ENCODE measurements at places on chromosomes 3 and 15.

DNA sequence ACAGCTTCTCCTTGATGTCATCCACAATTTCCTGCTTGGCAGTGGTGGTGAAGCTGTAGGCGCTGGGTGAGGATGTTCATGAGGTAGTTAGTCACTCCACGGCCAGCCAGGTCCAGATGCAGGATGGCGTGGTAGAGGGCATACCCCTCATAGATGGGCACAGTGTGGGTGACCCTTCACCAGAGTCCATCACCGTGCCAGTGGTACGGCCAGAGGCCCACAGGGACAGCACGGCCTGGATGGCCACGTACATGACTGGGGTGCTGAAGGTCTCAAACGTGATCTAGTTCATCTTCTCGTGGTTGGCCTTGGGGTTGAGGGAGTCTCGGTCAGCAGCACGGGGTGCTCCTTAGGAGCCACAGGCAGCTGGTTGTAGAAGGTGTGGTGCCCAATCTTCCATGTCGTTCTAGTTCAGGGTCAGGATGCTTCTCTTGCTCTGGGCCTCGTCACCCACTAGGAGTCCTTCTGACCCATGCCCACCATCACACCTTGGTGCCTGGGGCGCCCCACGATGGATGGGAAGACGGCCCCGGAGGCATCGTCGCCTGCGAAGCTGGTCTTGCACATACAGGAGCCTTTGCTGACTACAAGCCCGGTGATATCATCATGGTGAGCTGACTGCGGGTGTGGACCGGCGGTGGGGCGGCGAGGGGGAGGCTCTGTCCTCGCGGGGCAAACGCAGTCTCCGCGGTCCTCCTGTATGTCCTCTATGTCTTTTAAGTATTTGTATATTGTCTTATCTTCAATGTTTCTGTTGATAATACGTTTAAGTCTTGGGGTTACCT lies 1119.0 kb downstream of the NAALADL2 start:
- DNase-seq, result no peak

GRCh38 chr3:99699841-99700240 lies 61.4 kb downstream of the COL8A1 start:
- DNase-seq, result no peak

GRCh38 chr3:126113238-126113555 lies 29.3 kb upstream of the SLC41A3 start:
- no peak for DNase-seq

GRCh38 chr3:70919091-70919490 lies 606.7 kb upstream of the MDFIC2 start:
- no peak for DNase-seq

DNA sequence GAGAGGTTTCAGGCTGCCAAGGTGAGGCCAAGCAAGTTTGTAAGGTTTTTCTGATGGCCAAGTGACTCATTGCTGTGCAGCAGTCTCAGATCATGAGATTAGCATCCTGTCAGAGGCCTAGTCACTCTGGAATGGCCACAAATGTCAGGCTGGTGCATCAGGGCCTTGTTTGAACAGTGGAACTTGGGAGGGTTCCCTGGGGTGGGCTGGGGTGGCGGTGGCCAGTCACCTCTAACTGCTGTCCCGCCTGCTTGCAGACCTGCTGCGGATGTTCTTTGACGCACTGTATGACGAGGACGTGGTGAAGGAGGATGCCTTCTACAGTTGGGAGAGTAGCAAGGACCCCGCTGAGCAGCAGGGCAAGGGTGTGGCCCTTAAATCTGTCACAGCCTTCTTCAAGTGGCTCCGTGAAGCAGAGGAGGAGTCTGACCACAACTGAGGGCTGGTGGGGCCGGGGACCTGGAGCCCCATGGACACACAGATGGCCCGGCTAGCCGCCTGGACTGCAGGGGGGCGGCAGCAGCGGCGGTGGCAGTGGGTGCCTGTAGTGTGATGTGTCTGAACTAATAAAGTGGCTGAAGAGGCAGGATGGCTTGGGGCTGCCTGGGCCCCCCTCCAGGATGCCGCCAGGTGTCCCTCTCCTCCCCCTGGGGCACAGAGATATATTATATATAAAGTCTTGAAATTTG lies 2.8 kb upstream of the FAM131A start:
- DNase-seq, result no peak

DNA sequence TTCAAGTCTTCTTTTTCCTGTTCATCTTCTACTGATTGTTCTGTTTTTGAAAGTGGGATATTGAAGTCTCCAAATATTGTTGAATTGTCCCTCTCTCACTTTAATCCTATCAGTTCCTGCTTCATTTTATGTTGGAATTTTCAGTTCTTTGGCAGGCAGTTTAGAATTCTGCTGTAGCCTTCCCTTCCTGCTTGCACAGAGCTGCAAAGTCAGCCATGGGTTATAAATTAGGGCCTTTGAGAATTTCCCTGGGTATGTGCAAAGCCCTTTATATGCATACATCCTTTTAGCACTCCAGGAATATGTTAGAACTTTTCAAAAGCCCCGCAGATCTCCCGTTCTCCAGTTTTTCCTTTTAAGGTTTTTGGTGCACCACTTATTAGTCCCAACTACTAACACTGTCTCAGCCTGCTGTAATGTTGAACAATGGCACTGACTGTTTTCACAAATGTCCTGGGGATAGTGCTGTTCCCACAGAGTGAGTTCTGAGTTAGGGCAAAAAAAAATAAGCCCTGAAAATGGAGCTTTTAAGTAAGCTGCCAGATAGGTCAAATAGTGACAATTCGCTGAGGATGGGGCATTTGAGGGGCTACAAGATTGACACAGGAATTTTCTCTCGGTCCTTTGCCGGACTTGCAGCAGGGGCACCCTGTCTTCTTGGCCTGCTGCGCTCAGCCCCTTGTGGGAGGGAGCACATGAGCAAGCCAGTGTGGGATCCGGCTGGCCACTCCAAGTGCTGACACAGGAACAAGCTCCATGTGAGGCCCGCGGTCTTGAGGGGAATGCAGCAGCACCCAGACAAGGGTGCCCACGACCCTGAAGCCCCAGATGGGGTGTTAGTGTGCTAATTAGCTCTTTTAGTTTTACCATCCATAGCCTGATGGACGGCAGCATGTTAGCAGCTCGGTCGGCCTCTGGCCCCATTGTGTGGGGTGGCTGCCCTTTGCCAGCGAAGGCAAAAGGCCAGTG lies 96.0 kb downstream of the VPS8 start:
- DNase-seq, result peak; percentile 9

- no peak for DNase-seq
Observed at GRCh38 chr3:8458711-8459110, 42.9 kb upstream of the LMCD1 start.

- DNase-seq, result no peak
Observed at GRCh38 chr15:84962955-84963354, 18.7 kb upstream of the PDE8A start.

DNA sequence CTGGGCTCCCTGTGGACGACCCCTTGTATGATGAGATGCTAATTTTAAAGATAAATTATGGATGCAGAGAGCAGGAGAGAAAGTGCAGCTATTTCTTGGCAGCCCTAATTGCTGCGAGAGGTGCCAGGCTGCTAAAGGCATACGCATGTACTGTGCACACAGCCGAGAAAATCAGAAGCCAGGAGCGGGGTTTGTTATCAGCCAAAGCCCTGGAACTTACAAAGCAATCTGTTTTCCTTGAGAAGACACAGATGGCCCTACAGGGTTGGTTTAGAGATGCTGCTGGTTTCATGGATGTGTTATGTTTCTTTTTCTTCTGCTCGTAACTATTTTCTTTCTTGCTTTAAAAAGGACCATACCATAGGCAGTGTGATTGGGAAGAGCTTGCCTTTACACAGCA lies 11.7 kb upstream of the CCK start:
- no peak for DNase-seq

DNA sequence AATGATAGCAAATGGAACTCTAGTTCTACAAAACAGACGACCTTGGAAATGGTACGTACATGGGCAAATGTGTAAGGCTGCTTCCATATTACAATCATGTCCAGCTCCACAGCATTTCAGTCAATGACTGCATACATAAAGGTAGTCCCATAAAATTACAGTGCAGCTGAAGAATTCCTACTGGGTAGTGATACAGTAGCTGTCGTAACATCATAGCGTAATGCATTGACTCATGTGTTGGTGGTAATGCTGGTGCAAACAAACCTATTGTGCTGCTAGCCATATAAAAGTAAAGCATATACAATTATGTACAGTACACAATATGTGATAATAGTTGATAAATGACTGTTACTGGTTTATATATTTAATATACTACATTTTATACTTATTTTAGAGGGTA lies 18.5 kb downstream of the TTC23 start:
- DNase-seq, result no peak

- no peak for DNase-seq
Observed at GRCh38 chr15:88061452-88061851, 195.1 kb downstream of the NTRK3 start.

DNA sequence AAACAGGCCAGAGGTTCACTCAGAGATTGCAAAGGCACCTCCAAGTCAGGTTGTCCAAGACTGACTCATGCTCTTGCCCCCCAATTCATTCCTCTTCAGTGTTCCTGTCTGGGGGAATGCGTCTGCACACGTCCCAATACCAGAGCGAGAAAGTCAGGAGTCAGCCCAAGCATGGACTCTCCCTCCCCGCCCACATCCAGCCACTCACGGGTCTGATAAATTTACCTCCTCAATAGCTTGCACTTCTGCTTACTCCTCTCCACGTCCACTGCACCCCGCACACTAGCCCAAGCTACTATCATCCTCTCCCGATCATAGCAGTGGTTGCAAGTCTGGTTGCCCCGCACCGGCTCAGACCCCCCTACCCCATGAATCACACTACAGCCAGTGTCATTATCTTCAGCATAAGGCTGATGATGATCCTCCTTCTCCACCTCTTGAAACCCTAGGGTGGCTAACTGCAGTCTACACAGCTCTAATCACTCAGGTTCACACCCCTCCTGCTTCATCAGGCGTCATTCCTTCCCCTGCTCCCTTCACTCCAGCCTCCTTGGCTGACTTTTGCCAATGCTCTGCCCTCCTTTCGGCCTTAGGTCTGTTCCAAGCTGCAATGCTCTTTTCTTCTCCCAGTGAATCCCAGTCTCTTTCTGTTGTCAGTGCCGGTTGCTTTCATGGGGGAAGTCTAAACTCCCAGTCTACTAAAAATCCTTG lies 27.6 kb upstream of the MYO1E start:
- no peak for DNase-seq

DNA sequence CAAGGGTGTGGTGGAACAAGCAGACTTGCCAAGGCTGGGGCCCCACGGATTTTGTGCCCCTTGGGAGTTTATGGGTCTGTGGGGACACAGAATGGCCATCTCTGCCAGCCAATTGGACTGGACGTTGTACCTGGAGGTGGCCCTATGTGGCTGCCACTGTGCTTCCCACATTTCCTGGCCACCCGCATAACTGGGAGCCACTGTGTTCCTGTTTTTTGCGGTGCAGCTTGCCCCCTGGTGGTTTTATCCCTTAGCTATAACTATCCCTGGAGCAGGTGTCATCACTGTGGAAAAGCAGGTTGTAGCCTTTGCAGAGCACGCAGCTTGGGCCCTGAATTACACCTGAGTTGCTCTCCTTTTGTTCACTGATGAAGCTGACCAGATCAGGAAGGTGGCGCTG lies 306.3 kb downstream of the ZPLD1 start:
- DNase-seq, result no peak

GRCh38 chr15:89900849-89901248 lies 7.1 kb upstream of the AP3S2 start:
- no peak for DNase-seq

DNA sequence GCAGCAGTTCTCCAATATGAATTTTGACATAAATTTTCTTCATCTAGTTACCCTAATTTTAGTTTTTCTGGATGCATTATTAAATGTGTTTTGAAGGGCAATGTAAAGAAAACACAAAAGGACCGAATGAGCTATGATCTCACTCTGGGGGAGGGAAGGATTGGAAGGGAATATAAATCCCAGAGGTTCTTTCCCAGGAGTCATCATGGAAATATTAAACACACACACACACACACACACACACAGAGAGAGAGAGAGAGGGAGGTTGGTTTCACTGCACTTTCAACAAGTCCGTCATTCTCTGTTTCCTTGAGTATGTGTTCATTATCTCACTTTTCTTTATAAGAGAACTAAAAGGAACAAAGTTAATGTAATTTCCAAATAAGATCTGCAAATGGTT lies 70.7 kb upstream of the DCBLD2 start:
- DNase-seq, result no peak

- DNase-seq, result no peak
Observed at GRCh38 chr3:95394286-95394685, 1331.4 kb downstream of the NSUN3 start.

- no peak for DNase-seq
Observed at GRCh38 chr3:13851997-13852637, 27.8 kb downstream of the WNT7A start.

GRCh38 chr3:114299421-114299820 lies 5.6 kb downstream of the TIGIT start:
- no peak for DNase-seq

DNA sequence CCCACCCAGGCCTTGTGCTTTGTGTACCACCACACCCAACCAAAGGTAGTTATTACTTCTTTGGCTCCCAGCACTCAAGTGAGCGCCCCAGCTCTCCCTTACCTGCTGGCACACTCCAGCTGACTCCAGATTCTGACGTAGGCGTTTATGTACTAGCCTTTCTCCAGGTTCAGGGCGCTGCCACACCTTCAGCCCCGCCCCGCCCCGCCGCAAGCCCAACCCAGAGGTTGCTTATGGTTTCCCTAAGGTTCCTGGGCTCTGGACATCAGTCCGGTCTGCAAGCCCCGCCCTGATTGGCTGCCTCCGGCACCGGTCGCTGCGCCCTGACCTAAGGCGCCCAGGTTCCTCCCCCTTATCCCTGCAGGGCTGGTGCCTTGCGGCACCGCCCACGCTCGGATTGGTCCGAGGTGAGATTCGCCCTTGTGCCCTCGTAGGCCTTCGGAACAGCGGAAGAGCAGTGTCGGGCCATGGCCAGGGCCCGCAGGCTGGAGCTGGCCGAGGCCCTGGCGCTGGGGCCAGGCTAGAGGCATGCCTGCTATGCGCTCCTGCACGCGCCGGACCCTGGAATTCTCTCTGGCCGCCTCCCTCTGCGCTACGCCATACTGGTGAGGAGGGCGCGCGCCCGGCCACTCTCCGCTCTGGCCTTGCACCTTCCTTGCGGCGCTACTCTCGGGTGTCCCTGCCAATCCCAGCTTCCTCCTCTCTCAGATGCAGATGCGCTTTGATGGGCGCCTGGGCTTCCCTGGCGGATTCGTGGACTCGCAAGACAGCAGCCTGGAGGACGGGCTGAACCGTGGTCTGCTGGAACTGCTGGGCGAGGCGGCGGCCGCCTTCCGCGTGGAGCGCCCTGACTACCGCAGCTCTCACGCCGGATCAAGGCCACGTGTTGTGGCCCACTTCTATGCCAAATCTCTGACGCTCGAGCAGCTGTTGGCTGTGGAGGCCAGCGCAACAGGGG lies 19.8 kb upstream of the NUDT16 start:
- DNase-seq, result peak; percentile 53
